ENCODE measurements at places on chromosomes 4 and X. TPM values are rescaled to one million over a fixed set of nuclear protein-coding genes. Genes with fewer than 3 reads are reported as not detected.

The SHROOM2 gene
- polyA plus RNA-seq, result 0.49 TPM

The STIM2 gene
- 6.7 TPM for polyA plus RNA-seq

DNA sequence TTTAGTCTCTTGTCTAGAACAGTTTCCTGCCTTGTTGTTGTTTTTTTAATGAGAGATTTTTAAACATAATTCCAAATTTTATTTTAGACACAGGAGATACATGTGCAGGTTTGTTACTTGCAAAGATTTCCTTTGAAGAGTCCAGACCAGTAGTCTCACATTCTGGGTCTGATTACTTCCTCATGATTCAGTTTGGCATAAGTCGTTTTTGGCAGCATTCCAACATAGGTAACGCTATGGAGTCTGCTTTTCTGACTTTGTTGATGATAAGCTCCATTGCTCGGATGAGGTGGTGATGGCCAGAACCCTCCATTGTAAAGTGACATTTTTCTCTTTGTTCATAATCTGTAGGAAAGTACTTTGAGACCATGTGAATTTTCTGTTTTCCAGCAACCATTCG lies 74.7 kb downstream of the CLCN4 start:
- DNase-seq, result no peak

DNA sequence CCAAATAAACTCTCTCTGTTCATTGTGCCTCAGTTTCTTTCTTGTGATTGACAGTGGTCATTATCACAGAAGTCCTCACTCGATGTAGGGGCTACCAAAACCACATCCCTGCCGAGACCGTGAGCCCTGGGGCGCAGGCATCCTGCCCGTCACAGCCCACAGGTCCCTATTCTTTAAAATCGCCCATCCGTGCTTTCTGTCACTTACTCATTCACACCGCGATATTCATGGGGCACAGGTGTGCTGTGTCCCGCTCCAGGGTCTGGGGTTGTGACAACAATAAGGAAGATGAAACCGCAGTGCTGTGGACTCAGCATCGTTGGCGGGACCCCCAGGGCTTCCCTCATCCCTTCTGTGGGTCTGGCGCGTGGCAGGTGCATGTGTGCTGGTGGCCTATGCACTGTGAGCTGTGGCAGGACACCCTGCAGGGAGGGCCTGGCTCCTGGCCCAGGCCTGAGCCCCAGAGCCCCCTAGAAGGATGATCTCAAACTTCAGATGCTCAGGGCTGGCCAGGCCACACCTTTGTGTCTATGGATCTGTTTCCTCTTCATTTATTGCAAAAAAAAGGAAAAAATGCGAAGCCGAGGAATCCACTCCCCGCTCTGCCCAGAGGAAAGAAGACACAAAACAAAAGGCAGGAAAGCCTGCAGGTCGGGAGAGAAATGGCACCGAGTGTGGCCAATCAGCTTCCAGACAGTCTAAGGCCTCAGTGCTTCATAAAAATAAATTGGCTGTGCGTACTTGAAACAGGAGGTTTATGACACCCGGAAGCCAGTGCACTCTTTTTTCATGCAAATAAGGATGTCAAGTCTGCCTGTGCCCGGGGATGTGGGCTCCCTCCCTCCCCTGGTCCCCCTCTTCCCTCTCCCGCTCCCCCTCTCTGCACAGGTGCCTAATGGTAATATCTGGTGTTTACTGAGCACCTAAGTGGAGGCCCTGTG lies 109.5 kb upstream of the ADRA2C start:
- DNase-seq, result no peak

DNA sequence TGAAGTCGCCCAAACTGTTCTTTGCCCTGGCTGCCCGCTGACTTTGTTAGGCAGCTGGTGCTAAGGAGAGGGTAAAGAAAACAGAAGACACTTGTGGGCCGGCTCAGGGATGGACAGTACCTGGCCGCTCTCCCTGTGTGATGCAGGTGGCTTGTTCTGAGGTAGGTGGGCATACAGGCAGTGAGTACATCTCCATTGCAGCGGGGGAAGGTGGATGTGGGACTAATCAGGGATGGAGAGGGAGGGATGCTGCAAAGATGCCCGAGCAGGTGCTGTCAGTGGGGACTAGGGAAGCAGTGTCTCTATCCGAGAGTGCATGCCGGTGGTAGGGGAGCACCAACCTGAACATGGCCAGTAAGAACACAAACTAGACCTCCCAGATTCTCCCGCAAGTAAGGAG lies 67.0 kb downstream of the SORBS2 start:
- no peak for DNase-seq

DNA sequence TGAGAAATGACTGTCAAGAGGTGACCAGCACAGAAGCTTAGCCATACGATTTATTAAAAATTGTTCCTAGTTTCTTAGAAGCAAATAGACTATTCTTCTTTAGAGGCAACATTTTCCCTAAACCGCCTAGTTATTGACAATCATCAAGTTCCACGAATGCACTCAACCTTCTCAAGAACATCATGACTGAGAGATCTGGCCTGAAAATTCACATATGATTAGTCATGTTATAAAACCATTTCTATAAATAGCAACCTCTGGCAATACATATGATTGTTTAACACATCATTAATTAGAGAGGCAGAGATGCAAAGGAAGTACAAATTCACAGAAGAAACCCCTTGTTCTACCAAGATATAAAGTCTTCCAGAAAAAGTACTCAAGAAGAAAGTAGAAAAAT lies 6.7 kb downstream of the NUP62CL start:
- DNase-seq, result no peak

DNA sequence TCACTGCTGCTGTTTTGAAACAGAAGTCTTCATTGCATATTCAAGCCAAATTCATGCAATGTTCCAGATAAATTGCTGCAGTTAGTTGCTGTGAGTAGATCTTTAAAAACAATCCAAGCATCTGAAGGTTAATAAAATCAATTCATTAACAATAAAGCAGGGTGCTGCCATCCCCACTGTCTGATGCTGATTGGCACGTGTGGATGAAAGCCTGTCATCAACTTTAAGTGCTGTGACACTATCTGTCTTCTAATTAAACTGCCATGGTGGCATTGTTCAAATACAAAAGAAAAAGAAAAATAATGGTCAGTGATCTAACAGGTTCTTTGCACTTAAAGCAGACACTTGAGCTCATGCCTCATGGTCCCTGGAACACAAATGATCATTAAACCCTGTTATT lies 63.0 kb upstream of the MND1 start:
- DNase-seq, result no peak

DNA sequence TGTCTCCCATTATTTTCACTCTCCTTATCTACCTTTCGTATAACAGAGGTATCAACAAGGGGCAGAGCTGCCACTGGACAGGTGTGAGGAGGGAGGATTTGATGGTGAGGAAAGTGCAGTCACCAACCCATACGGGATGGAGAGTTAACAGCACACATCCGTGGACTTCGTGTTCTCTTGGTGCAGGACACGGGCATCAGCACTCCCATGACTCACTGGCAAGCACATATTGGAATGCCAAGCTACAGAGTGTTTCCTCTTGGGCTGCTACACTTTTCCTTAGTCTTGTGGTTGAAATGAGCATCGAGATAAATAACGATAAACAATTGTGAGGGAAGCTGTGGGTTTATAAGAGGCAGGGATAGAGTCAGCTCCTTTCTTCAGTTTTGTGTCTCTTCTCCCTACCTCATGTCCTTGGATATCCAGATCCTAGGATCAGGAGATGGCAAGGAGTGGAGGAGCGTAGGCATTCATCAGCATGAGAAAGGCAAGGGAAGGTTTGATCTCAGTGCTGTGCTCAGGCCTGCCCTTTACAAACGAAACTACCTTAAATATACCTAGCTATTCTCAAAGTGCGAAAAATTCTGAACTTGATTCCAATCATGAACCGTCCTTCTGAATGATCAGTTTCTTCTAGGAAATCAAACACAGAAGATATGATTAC lies 96.3 kb downstream of the ZNF827 start:
- DNase-seq, result no peak
